ENCODE measurements at places on chromosomes 7 and 10. TPM values are rescaled to one million over a fixed set of nuclear protein-coding genes. Genes with fewer than 3 reads are reported as not detected.

DNA sequence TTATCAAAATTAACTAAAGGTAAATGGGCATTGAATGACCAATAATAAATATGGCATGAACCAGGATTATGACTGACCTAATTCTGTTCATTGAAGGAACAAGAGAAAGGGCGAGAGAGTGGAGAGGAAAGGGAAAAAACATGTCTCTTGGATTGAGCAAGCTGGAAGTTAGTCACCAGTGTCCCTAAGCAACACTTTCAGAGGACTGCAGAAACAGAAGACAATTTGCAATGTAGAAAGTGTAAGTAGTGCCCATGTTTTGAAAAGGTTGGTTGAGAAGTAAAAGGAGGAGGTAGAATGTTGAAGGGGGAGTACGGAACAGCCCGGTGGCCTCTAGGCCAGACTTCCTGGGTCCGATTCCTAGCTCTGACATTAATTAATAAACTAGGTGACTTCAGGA lies 94.6 kb downstream of the FAS start:
- H3K27me3 ChIP-seq: no peaks in the 10 kb centered on the region
- H3K4me3 ChIP-seq: no peak overlapping the region
- DNase-seq: no peak

DNA sequence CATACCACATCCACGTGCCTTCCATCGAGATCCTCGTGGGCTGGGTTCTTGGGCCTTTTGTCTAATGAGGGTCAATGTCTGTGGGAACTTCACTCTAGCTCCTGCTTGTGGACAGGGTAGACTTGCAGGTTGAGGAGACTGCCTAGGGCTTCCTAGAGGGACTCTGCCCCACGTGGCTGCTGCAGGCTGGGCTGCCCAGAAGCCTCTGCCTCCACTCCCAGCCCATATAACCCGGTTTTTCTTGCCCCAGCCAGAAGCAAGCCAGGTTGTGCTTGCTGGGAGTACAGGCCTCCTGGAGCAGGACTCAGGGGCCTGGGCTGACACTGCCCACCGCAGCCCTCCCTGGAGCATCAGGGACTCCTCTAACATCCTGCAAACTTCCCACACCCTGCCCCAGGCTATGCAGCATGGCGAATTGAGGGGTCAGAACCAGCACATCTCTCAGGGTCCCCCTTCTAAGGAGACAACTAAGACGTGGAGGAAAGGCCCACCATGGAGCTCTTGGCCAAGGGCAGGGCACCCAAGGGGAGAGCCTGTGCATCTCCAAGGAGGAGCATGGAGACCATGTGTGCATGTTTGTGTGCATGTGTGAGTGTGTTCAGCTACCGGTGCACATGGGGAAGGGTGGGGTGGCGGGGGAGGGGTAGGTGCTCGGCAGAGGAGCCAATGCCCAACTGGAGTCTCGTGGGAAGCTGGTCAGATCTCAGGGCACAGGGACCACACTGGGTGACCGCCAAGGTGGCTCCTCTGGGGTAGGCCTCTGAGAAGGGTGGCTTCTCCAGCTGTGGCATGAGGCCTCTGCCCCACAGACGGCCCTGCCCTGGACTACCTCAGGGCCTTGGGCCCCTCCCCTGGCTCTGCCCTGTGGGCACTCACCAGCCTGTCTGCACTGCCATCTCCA lies 62.6 kb downstream of the RASGEF1A start:
- DNase-seq: peak; percentile 41
- no peak overlapping the region for H3K4me3 ChIP-seq
- H3K36me3 ChIP-seq: no peaks in the 10 kb centered on the region
- peaks cover 8% of the 10 kb centered on the region for H3K4me1 ChIP-seq
- H3K27me3 ChIP-seq: no peaks in the 10 kb centered on the region
- H3K27ac ChIP-seq: no peak overlapping the region

DNA sequence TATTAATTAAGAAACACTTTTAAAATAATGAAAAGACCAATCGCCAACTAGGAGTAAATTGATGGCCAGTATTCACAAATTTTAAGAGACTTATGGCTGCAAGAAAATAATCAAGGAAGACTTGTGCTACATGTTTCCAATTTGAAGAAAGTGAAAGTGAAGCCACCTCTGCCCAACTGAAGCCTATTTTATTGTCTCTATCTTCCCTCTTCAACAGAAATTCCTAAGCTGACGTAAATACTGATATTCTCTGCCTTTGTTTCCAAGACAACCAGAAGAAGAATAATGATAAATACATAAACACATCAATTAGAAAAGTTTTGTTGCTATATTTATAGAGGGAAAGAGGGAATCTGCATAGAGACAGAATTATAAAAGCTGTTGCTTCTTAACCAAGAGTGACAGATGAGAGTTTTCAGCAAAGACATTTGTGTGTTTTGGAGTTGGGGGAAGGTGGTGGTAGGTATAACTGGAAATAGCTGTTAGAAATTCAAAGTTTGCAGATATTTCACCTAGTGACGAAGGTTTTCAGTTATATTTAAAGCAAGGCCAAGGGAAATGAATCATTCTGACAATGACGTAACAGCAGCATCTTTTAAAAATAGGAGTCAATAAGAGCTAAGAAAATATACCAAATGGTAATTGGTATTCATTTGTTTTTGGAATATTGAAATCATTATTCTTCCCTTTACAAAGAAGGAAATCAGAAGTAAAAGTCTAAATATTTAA lies 576.6 kb upstream of the SORCS1 start:
- H3K4me1 ChIP-seq: no peaks in the 10 kb centered on the region
- no peak overlapping the region for H3K4me3 ChIP-seq
- H3K27me3 ChIP-seq: no peaks in the 10 kb centered on the region
- no peaks in the 10 kb centered on the region for H3K36me3 ChIP-seq
- no peak for DNase-seq

Gene SPDYE2
- not detected for total RNA-seq

Gene PLEKHS1
- not detected for total RNA-seq

Data from activated CD8-positive, alpha-beta memory T cell treated with anti-CD3 and anti-CD28 coated beads, Interleukin-2, amount 10 ng/mL, durations not matched to agents 7 days and 5 days (primary cell).